ENCODE measurements at places on chromosomes 11 and 22.

GRCh38 chr22:47463220-47463619 lies 700.8 kb downstream of the TBC1D22A start:
- DNase-seq = no peak

DNA sequence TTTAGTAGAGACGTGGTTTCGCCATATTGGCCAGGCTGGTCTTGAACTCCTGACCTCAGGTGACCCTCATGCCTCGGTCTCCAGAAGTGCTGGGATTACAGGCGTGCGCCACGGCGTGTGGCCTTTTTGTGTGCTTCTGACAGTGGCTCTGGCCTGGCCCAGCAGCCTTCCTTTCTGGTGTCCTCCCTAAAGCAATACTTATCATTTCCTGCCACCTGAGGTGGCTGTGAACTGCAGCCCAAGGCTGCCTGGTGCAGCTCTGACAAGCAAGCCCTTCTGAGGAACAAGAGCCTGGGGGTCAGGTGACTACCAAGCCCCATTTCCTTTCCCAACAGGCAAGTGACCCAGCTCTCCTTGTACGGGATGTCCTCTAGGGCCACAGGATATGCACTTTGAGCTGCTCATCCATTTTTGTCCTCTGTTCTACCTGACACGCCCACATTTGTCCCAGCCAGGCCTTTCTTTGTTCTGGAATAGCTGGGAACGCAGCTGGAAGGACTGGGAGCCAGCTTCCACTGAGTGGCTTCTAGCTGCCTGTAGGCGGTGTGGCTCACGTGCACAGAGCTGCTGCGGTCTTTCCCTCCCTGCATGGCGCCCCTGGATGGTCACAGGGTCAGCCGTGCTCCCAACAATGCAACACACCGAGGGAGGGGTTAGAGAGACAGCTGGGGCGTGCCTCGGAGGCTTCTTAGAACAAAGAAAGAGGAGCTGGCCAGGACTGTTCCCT lies 12.3 kb upstream of the BID start:
- no peak for DNase-seq

DNA sequence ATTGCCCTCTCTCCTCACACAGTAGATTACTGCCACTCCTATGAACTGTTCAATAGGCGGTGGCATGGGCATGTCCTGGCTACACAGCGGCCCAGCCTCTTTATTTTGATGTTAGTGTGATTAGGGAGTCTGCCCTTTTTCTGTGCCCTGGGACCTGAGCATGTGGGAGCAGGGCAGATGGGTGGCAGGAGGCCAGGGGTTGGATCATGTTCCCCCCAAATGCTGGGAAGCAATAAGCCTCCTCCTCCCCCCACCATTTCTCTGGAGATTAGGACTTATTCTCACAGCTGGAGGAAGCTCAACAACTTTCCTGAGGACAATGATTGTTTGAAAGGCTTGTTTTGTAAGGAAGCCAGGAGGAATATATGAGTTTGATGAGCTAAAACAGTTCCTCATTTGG lies 848 bp downstream of the HEPN1 start:
- DNase-seq = no peak

GRCh38 chr11:119258180-119258579 lies 52.0 kb downstream of the CBL start:
- DNase-seq = no peak

- no peak for DNase-seq
These were observed 797 bp downstream of the THY1 start for GRCh38 chr11:119421941-119422808.

DNA sequence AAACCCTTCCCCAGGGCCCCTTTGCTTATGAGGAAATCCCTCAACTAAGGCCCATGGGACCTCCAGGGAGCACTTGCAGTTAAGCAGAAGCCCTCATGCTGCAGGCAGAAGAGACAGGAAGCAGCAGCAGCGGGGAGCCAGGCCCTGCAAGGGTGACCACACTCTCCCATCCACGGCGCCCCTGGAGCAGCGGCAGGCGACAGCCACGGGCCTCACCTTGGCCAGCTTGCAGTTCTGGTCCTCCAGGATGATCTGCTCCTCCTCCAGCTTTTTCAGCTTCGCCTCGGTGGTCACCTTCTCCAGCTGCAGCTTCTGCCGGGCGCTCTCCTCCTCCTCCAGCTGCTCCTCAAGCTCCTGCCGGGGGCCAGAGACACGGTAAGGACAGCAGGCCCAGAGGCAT lies 47.0 kb downstream of the APOL1 start:
- no peak for DNase-seq

GRCh38 chr11:92253421-92253820 lies 28.8 kb downstream of the FAT3 start:
- no peak for DNase-seq

DNA sequence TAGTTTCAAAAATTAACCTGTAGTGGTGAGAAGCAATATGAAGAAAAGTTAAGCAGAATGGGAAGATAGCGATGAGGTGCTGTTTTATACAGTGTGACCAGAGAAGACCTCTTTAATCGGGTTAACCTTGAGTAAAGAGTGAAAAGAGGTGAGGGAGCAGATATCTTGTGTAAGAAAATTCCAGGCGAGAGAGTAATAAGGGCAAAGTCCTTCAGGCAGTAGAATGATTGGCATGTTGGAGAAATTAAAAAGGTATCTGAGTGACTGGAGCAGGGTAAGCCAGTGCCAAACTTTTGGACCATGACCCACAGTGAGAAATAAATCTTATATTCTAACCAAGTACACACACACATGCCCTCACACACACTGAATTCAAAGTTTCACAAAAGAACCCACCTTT lies 374.7 kb upstream of the LARGE1 start:
- DNase-seq = no peak

GRCh38 chr11:110812086-110812733 lies 100.0 kb upstream of the ARHGAP20 start:
- DNase-seq = no peak

DNA sequence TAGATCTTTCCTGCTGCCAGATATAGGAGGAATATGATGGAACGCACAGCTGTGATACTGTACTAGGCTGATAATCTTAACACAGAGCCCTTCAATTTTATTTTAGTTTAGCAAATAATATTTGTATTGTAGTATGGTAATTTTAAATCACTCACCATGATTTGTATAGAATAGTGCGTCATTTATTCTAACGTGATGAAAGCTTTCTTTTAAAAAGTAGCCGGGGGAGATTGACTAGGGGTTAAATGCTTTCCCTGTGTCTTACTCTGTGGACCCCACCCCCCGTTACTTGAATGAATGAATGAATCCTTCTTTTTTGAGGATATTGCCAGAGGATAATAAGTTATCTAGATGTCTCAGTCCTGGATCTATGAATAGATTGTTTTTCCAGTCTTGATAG lies 72.1 kb downstream of the CECR2 start:
- DNase-seq = no peak

GRCh38 chr11:131811383-131811782 lies 441.0 kb downstream of the NTM start:
- DNase-seq = no peak

- DNase-seq = no peak
These were observed 236.5 kb downstream of the DDX10 start for GRCh38 chr11:108901359-108901758.

- DNase-seq = no peak
These were observed 77.6 kb upstream of the RTL6 start for GRCh38 chr22:44575381-44576268.

DNA sequence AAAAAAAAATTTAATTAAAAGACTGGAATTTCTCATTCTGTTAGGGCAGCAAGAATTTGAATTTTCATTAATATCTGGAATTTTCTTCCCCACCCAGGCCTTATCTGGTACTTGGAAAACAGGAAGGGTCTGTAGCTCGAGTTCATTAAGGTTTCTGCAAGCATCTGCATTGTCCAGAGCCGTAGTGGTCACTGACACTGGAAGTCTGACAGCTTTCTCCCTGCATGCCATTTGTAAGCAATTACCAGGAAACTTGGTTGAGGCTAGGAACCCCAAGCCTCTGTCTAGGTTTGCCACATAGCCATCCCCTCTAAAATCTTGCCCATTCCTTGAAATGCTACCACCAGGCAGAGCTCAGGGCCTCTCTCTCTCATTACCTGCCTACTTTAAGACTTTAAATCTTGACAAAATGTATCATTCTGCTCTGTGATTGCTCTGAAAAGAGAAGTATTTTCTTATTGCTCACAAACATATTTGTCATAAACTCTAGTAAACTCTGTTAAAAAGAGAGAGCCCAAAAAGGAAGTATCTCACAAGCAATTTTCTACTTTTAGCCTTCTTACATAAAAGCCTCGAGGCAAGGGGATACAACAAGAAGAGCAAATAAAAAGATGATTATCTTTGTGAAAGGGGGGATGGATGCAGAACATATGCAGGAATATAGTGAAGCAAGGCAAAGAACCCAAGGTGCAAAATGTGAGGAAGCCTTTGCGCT lies 5.5 kb upstream of the PGM2L1 start:
- no peak for DNase-seq

DNA sequence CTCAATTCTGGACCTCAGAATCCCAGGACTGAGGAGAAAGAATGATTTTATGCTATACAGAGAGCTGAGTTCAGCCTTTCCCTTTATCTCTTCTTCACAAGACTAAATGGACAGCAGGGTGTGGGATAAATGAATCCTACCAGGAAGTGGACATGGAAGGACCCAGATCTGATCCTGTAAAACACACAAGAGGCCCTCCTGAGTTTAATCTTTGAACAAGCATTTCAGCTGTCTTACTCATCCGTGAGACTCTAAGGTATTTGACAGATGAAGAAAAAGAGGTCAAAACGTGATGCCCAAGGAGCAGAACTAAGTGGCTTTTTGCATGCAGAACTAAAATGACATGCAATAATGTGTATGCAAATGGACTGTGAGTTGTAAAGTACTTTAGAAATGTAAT lies 511.3 kb downstream of the DLG2 start:
- no peak for DNase-seq

DNA sequence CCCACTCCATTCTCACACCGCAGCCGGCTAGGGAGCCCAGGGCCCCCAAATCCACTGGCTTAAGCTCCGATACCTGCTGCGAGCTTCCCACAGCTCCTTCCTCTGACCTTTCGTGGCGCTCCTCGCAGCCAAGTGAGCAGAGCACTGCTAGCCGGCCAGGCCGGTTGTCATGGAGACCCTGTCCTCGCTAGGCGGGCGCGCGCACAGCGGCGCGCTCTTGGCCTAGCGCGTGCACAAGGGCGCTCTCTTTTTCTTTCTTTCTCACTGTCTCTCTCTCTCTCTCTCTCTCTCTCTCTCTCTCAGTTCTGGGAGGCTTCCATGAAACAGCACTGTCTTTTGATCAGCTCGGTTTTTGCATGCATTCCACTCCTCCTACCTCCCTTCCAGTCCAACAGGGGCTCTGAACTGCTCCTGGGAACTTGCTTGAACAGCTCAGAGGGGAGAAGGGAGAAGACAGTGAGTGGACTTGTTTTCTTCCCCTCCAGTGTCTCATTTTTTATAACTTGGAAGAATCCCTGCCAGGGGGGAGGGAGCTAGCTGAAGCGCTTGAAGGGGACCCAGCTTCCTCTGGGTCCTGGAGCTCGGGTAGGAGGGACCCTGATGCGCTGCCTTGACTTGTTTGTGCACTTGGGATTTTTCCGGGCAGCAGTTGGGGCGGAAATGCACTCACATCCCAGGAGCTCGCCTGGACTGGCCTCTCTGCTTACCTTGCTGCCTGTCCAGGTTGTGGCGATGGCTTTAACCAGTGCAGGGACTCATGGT lies 100.3 kb upstream of the AKIP1 start:
- peak; percentile 70 for DNase-seq

- DNase-seq = no peak
These were observed 1186.5 kb upstream of the TENM4 start for GRCh38 chr11:80627364-80627763.

- DNase-seq = no peak
These were observed 106.4 kb upstream of the ANO1 start for GRCh38 chr11:69971741-69972140.

GRCh38 chr11:63762654-63763495 lies 5.7 kb downstream of the ZFTA start:
- DNase-seq = no peak

DNA sequence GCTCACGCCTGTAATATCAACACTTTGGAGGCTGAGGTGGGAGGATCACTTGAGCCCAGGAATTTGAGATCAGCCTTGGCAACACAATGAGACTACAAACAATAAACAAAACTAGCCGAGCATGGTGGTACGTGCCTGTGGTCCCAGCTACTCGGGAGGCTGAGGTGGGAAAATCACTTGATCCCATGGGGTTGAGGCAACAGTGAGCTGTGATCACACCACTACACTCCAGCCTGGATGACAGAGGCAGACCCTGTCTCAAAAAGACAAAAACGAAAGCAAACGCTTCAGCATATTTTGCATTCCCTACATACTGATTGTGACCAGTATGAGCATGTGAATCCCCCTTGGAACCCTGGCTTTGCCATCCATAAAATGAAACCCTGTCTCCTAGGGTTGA lies 33.9 kb upstream of the MN1 start:
- DNase-seq = peak; percentile 33

DNA sequence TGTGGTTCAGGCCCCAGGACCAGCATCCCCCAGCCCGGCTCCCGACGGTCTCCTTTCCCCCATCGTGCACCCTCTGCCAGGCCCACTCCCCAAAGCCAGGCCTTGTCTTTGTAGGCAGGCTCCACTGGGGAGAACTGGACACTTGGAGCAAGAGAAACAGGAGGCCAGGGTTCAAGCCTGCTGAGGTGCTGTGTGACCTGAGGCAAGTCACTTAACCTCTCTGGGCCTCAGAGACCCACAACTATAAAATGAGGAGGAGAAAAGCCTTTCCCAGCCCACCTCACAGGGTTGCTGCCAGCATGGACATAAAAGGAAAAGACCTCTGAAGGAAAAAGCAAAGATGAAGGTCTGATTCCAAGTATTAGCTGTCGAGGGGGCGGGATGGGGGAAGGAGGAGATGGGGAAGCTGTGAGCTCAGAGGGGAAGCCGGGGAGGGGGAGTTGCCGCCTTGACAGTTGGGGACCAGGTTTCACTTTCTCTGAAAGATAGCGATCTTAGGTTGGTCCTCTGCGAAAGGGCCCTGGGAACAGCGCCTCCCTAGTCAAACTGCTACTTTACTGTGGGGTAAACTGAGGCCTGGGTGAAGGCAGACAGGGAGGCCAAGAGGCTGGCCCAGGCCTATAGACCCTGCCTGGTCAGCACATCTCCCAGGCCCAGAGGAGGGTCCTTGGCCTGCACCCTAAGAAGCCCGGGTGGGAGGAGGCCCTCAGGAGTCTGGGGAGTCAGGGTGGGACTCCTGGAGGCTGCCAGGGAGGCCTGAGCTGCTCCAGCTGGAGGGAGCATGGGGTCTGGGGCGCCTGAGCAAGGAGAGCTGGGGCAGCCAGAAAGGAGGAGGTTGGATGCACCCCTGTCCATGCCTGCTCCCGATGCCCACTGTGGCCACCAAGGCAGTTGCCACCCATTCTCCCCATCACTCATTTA lies 991 bp upstream of the OSM start:
- no peak for DNase-seq

GRCh38 chr22:44225812-44226211 lies 45.1 kb downstream of the PARVG start:
- no peak for DNase-seq

GRCh38 chr11:34245041-34245440 lies 112.8 kb downstream of the ABTB2 start:
- DNase-seq = no peak

DNA sequence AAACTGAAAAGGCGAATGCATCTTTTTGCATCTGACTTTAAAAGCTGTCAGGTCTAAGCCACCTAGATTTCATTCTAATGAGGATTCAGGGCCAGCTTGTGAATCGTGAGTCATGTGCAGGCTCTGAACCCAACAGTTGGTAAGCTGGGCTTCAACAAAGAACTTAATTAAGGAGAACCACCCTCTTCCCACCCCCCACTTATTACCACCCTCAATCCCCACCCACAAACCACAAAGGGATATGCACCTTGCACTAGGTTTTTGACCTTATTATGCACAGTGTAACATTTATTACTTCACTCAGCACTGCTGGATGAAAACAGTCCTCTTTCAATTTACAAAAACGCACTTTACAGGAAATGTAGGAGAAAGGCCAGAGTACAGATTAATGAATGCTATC lies 94.1 kb upstream of the LIN7C start:
- DNase-seq = no peak

Measured in fibroblast of skin of left biceps (primary cell).